ENCODE measurements at places on chromosomes 1 and 21. TPM values are rescaled to one million over a fixed set of nuclear protein-coding genes. Genes with fewer than 3 reads are reported as not detected.

GRCh38 chr1:172278478-172278877, 142.0 kb upstream of the C1orf105 start:
- no peak for DNase-seq

Gene GCSAML
- 2.2 TPM for total RNA-seq

- no peak for DNase-seq
Observed at GRCh38 chr1:241532162-241532531, at the start of gene KMO. TSS of gene KMO (plus strand) at chr1:241532378. CDS start at chr1:241532445, 67 bp downstream.

Gene FLG2
- total RNA-seq = not detected

DNA sequence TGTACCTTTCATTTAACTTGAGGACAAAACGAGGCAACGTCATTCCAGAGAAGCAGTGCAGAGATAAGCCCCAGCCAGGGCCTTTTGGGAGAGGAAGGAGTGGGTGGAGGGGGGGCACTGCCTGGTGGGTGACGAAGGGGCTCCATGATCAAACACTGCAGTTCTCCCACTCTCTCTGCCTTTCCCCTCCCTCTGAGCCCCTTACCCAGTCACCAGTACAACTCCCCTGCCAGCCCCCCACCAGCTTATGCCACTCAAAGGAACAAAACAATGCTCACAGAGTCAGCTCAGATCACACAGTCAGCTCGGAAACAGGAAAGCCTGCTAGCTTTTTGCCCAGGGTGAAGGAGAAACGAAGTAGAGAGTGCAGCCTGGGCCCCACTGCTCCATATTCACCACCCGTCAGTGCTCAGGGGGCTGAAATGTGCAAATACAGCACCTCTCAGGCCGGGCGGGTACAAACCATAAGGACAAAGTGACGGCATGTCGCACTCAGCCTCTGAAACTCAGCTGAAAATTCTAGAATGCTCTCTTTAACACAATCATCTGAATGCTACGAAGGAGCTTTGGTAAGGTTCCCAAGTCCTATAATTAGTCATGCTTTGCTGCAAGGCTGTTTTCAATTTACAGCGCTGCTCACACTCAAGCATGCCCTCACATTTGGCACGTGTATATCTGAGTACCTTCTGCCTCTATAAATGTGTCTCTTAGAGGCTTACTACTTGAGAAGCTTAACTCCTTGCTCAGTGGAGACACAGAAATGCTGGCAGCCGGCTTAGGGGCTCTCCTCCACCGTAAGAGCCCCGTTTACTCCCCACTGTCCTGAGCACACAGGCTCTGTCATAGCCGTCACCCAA, 65.8 kb upstream of the RAB4A start:
- no peak for DNase-seq

DNA sequence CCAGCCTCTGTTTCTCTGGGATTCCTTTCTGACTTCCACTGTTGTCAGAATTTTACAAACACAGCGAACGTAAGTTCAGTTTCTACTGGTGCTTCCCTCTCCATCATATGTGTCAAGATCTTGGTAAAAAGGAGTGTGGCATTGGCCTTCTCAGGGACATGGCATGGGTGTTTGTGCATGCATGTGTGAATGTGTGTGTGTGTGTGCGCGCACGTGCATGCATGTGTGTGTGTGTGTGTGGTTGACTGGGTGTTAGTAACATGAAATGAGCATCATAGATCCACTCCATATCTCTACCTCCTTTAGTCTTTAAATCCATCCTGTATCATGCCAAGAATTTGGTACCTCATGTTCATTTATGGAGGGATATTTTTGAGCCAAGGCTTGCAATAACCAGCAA, 411.3 kb downstream of the NPHP4 start:
- DNase-seq = no peak

GRCh38 chr1:52423771-52424170, 19.4 kb downstream of the PRPF38A start:
- DNase-seq = no peak

DNA sequence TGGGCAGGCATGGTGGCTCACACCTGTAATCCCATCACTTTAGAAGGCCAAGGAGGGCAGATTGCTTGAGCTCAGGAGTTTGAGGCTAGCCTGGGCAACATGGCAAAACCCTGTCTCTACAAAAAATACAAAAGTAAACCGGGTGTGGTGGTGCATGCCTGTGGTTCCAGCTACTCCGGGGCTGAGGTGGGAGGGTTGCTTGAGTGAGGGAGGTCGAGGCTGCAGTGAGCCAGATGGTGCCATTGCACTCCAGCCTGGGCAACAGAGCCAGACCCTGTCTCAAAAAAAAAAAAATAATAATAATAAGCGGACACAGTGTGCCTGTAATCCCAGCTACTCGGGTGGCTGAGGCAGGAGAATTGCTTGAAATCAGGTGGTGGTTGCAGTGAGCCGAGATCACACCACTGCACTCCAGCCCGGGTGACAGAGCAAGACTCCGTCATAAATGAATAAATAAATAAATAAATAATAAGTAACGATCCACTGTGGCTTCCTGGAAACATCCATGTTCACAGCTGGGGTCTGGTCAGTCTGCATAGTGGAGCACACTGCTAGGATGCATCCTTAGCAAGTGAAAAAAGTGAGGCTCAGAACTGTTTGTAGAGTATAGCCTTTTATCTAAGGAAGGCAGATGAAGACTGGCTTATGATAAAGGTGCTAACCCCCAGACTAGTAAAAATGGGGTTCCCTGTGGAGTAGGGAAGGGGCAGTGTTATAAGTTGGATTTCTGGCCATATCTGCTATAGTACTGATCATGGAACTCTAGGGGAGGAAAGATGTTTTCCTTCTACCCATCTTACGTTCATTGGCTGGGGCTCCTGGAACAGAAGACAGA, 15.7 kb downstream of the PKNOX1 start:
- no peak for DNase-seq

- DNase-seq = peak; percentile 41
Observed at GRCh38 chr21:45998871-45999580, 17.5 kb downstream of the COL6A1 start.

DNA sequence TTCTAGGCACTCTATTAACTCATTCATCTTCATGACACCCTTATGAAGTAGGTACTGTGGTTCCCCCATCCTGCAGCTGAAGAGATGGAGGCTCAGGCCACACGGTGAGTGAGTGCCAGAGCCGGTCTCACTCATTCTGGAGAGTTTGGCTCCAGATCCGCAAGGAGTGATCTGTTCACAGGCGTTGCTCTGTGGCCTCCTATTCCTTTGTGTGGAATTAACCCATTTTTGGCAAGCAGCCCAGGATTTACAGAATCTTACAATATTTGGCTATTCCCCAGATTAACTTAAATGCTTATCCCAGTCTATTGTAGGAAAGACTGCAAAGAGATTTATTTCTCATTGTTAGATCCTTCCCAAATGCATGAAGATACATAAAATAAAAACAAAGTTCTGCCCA, 29.6 kb downstream of the KIAA0040 start:
- DNase-seq = no peak

GRCh38 chr21:44834951-44835646, 17.2 kb upstream of the SUMO3 start:
- no peak for DNase-seq

DNA sequence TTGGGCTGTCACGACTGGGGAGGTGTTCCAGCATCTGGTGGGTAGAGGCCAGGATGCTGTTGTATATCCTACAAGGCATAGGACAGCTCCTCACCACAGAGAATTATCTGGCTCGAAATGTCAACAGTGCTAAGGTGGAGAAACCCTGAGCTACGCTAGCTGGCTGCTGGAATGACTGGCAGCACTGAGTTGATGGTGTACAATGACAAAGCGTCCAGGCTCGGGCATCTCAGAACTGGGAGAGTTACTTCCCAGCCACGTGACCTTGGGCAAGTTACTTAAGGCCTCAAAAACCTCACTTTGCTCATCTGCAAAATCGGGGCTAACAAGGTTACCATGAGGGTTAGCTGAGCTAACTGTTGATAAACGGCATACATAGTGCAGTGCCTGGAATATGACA, 35.4 kb downstream of the GPR161 start:
- DNase-seq = no peak

Gene DCDC2B
- total RNA-seq = 3.2 TPM

Gene CLCA4
- total RNA-seq = not detected

- DNase-seq = no peak
Observed at GRCh38 chr1:12148958-12149790, 17.6 kb upstream of the TNFRSF1B start.

- DNase-seq = no peak
Observed at GRCh38 chr1:30727824-30728223, 4.4 kb upstream of the MATN1 start.

DNA sequence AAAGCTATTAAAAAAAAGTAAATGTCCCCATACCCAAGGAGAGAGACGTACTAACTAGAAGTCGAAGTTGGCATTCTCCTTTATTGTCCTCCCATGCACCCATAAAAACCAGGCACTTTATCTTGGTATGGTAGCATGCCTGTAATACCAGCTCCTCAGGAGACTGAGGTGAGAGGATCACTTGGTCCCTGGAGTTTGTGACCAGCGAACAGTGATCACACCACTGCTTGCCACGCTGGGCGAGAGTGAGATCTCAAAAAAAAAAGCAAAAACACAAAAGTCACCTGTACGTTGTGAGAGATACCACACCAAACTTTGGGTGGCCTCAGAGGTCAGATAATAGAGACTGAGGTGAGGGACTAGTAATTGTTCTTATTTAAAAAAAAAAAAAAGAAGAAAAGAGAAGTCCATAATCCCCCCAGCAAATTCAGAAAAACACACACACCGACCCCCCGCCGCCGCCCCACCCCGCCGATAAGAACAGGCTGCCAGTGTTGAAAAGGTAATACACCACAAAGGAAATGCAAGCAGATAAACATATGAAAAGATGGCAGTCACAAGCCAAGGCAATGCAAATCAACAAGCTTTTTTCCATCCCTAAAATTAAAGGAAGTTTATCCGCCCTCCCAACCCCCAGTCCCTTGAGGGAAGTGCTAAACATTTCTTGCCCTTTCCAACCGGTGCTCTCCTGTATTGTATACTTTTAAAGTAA, 3.6 kb downstream of the L1TD1 start:
- no peak for DNase-seq

GRCh38 chr1:32151319-32151787, 28.1 kb upstream of the TXLNA start:
- DNase-seq = no peak

Gene CAMK2N1
- total RNA-seq = 43.0 TPM

- no peak for DNase-seq
Observed at GRCh38 chr21:46082963-46083790, 14.7 kb upstream of the COL6A2 start.
